T-cell (primary cell): ENCODE measurements at places on chromosomes 13 and 19.

DNA sequence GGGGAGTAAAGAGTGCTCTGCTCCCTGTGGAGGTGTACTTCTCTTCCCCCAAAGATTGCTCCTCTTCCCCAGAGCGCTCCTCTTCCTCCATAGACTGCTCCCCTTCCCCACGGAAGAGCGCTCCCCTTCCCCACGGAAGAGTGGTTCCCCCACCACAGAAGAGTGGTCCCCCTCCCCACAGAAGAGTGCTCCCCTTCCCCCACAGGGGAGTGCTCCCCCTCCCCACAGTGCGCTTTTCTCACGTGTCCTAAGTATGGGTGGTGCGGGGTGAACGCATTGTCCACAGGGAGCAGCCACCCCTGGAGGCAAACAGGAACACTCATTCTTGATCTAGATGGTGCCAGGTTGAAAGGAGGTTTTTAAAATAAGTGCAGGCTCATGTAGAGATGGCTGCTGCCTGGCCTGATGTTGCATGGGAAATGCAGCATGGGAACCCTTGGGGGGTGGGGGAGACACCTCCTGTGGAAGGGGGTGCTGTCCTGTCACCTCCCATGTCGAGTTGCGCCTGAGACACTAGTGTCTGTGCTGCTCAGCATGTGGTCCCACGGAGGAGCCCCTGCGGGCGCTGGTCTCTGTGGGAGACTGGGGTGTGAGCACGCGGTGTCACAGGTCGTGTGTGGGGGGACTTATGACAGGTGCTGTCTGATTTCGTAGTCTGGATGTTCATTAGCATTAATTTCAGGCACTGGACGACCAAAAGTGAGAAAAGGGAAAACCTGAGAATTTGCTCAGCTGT lies 52.2 kb downstream of the ATP11A start:
- no peak for DNase-seq

DNA sequence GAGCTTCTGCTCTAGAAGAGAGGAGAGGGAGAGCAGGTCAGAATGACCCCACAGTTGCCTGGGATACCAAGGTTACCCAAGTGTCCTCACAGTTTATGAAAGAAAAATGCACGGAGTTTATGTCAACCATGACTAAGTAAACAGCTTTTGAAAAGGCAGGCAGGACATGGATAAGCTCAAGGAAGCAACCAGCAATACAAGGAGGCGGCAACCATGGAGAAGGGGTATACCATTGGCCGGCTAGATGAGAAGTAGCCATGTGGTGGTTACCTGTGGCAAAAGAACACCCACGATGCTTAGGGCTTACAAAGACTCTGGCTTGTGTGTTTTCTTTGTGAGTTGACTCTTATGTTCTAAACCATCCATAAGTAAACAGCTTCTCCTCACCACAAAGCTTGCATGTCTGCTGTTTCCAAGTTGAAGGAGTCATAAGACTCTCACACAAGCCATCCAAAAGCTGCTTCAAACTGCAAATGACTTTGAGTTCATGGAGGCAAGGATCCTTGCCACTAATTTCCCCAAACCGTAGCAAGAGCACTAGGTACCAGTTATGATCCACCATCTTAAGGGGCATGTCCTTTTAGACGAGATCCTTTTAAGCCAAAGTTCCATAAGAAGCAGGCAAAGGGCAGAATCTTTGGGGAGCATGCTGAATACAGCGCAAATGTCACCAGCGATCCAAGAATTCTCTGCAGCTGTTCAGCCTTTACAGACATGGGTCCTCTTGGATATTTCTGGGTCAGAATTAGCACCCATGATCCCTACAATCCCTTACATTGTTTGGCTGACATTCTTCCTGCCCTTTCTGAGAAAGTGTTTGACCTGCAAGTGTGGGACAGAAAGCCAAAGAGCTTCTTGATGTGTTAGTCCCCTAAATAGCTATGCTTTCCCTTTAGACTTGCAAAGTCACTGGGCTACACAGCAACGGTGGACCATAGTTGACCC lies 74.8 kb upstream of the IPO5 start:
- no peak for DNase-seq

- DNase-seq: no peak
Measured at GRCh38 chr19:46788968-46789338, 559 bp upstream of the SLC1A5 start.

DNA sequence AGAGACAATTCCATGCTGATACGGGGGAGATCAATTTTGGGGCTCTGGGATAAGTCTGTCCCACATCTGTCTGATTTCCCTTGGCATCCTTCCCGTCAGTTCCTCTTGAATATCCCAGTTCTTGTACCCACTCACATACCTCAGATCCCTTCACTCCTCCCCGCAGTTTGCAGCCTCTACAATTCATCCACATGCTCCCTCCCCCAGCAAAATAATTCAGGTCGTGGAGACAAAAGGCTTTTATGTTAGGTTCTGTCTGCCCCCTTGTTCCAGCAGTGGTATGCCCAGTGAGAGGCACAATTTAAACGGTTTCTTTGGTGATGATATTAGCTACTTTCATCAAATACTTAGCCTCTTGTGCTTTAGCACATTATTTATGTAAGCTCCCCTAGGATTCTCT lies 9.6 kb downstream of the RPS16 start:
- DNase-seq: no peak
